Ureter (tissue), 1 donor: ENCODE measurements at places on chromosomes 5 and 9. TPM values are rescaled to one million over a fixed set of nuclear protein-coding genes. Genes with fewer than 3 reads are reported as not detected.
A peak's percentile ranks its signal among the peaks of the same experiment; 100 is the strongest.

- no peak for DNase-seq
Observed at GRCh38 chr5:23303435-23303834, 204.0 kb upstream of the PRDM9 start.

GRCh38 chr9:72363908-72364678 is 915 bp downstream of the ZFAND5 start:
- peak; percentile 67 for DNase-seq

- no peak for DNase-seq
Observed at GRCh38 chr5:63960646-63961045, 1.6 kb downstream of the HTR1A start.

- DNase-seq, result no peak
Observed at GRCh38 chr5:88875341-88876234, 7.4 kb downstream of the MEF2C start.

DNA sequence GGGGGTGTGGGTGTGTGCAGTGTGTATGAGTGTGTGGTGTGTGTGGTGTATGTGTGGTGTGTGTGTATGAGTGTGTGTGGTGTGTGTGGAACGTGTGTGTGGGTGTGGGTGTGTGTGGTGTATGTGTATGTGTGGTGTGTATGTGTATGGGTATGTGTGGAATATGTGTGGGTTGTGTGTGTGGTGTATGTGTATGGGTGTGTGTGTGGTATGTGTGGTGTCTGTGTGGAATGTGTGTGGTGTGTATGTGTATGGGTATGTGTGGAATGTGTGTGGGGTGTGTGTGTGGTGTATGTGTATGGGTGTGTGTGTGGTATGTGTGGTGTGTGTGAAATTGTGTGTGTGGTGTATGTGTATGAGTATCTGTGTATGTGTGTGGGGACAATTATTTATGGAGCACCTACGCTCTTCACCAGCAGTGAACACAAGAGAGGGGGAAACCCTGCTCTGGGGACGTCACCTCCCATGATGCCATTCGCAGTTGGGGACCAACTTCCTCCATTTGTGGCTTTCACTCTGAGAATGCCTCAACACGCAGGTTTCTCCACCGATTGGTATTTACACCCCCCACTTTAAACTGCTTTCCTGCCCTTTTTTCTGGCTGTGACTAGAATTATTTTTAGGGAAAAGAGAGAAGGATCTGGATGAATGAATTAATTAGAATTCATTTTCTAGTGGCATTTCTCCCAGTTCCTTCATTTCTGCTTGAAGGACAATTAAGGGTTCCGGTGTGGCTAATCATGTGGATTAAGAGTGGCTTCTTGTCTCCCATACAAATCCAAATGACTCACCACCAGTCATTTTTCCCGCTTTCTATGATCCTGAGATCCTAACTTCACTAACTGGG is 238.1 kb downstream of the ROR2 start:
- DNase-seq, result peak; percentile 75

Gene PLPPR1
- not detected for total RNA-seq

Gene CARD6
- total RNA-seq, result 17.1 TPM

Gene FAM78A
- total RNA-seq, result 3.3 TPM

Gene ABHD17B
- total RNA-seq, result 22.3 TPM

Gene PTCH1
- total RNA-seq, result 81.0 TPM
